ENCODE measurements at places on chromosomes 3 and 15.
A peak's percentile ranks its signal among the peaks of the same experiment; 100 is the strongest.

- no peak for DNase-seq
Measured at GRCh38 chr3:114770874-114771273, 376.2 kb downstream of the ZBTB20 start.

DNA sequence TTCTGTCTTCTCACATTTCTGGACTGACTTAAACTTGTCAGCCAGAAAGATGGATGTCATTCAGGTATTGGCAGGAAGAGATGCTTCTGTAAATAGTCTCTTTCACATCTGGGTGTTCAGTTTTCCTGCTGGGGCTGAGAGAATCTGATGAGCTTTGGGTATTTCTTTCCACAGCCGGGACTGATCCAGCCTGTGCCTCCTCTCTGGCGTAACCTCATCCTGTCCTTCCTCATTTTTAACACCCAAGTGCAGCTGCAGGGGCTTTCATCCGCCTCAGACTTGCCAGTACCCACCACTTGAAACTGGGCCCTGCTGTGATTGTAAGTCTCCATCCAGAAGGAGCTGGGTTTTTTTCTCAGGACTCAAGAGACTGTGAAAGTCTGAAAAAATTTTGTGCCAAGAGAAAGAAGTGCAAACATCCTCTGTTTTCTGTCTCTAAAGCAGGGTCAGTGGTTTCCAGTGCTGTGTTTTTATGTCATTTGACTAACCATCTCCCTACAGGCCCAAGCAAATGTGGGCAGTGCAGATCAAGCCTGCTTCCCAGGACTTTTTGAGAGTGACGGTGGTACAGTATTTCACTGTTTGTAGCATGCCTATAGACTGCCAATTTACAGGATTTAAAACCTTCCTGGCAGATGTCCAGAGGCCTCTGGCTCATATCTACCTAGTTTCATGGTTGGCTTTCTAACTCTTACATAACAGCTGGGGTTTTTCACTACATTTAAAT, 342.7 kb downstream of the PTPRG start:
- DNase-seq: peak; percentile 5

DNA sequence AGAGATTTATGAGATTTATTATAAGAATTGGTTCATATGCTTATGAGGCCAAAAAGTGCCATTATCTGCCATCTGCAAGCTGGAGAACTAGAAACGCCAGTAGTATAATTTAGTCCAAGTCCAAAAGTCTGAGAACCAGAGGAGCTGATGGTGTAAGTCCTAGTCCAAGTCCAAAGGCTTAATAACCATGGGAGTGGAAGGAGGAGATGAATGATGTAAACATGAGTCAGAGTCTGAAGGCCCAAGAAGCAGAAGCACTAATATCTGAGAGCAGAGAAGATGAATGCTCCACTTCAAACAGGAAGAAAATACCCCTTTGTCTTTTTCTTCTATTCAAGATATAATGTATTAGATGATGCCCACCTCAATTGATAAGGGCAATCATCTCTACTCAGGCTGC, 185.7 kb downstream of the CGGBP1 start:
- peak; percentile 6 for DNase-seq

- DNase-seq: no peak
Measured at GRCh38 chr3:153820035-153820434, 301.2 kb upstream of the ARHGEF26 start.

- DNase-seq: peak; percentile 76
Measured at GRCh38 chr15:34795267-34796081, at the start of gene ACTC1. Gene ACTC1 (minus strand): TSS chr15:34795549. CDS start chr15:34794808, 741 bp downstream.

Measured in Daoy (cell line).